H54 (cell line): ENCODE measurements at places on chromosomes 5 and 9.

GRCh38 chr5:110900829-110901228 lies 162.0 kb downstream of the SLC25A46 start:
- DNase-seq: no peak

DNA sequence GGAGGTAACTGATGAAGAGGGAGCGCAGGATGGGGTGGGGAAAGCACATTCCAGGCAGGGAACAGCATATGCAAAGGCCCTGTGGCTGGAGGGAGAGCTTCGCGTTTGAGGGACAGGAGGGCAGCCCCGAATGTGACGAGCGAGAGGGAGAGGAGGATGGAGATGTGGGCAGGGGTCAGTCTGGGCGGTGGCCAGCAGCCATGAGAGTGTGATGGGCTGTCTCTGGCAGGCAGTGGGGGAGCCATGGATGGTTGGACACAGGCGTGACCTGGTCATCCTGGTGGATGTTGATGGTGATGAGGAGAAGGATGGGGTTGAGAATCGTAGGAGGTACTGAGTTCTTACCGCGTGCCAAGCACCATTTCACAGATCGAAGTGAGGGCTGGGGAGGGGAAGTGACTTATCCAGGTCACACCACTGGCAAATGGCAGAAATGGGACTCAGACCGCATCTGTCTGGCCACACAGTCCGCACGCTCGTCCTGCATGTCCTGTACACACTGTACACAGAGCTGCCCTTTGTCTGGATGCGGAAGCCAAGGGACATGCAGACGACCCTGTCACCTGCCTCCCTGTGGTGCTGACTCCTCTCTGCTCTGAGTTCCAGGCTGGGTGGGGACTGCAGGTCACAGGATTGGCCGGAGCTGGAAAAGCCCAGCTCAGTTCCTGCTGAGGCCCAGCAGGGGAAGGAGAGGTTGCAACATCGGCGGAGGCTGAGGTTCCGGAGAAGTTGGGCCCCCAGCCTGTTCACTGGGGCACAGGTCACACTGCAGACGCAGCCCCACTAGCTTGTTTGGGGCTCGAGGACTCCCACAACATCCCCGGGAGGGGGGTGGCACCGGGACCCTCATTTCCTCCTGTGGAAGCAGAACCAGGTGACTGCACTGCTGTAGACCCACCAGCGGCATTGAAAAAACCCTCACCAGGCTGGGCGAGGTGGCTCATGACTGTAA lies 165.6 kb upstream of the IER5L start:
- no peak for DNase-seq

- no peak for DNase-seq
Observed at GRCh38 chr5:156322666-156323065, 4.3 kb upstream of the SGCD start.

DNA sequence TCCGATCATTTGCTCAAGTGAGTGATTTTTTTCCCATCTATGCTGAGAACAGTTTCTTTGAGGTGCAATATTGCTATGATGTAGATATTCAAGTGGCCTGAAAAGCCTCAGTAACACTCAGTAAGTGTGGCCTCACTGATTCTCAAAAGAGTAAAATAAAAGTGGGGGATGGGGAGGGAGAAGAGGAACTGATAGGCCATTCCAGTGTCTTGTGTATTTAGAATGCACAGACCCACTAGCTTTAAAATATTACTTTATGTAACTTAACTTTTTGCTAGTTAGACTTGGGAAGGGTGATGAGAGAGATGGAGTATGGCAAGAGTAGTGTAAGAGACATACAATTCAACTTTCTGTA lies 79.5 kb upstream of the ZNF608 start:
- DNase-seq: no peak

DNA sequence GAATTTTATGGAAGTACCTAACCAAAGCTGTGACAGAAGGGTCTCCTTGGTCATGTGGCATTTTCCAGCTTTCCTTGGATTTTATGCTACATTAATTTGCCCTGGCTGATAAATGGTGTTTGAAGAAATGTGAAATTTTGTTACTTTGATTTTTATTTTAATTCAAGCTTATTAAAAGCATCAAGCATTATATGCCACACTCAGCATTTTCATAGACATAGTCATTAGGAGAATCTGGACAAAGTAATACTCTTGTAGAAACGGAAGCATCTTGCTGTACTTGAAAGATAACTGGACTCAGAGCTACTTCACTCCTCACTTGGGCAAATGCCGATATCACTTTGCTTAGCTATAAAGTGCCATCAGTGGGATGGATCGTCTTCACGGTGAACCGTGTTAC lies 54.2 kb downstream of the INIP start:
- DNase-seq: no peak

DNA sequence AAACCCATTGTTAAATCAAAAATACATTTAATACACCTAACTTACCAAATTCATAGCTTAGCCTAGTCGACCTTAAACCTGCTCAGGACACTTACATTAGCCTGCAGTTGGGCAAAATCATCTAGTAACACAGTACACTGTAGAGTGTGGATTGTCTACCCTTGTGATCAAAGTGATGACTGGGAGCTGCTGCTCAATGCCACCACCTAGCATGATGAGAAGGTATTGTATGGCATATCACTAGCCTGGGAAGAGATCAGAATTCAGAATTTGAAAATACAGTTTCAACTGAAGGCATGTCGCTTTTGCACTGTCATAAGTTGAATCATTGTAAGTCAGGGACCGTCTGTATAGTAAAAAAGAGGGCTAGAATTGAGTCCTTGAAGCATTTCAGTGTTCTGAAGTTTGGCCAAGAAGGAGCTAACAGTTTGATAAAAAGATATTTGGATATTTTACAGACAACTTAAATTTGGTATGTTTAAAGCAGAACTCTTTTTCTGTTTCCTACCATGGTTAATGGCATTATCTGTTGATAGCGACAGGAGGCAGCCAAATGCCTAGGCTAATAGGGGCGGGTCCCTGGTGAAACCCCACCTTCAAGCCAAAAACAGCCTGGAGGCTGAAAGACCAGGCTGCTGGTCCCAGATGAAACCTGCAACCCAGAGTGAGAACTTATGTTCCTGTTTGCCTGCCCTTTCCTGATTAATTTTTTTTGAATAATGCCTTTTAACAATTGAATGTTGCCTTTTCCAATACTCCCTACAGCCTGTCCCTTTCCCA lies 23.0 kb downstream of the SMIM15 start:
- DNase-seq: no peak

DNA sequence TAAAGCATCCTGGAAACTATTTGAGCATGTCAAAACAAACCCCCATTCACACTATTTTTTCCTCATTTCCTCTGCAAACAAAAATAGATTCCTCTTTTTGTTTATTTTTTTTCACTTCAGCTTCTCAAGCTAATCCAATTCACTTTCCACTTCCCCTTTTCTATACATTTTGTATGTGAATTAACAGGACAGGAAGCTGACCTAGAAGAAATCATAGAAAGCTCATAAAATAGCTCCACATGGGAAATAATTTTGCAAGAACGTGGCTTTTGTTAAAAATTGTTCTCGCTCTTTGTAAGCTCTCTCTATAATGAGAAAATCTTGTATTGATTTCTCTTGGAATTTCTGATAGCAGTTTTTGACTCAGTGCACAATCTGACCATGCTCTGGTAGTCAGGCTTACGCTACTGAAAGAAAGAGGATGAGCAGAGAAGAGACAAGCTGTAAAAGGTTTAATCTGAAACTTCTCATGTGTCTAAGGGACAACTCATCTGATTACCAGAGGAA lies 215.8 kb downstream of the ADAMTS12 start:
- DNase-seq: no peak

DNA sequence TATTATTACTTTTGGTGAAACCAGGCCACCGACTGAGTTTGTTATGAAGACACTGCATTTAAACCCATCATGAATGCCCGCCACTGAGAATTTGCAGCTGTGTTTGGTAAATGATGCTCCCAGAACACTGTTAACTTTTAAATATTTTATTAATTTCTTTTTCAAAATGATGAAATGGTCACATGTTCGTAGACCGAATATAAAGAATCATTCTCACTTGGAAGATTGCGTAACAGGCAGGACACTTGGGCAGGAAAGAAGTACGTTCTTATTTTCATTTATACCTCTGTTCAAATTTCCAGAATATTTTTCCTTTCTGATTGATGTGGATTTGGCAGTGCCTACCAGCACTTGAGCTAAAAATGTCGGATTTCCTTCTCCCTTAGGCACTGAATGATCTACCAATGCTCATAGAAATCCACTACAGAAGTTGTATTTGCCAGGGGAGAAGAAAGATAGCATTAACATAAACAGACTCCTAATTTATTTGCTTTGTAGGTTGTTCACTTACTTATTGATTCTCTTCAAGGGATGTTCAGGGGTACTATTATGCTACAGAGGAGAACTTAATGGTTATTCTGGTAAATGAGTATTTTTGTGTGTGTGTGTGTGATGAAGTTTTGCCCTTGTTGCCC lies 13.8 kb downstream of the CYFIP2 start:
- DNase-seq: no peak

- no peak for DNase-seq
Observed at GRCh38 chr5:94024101-94024500, 282.7 kb upstream of the POU5F2 start.

DNA sequence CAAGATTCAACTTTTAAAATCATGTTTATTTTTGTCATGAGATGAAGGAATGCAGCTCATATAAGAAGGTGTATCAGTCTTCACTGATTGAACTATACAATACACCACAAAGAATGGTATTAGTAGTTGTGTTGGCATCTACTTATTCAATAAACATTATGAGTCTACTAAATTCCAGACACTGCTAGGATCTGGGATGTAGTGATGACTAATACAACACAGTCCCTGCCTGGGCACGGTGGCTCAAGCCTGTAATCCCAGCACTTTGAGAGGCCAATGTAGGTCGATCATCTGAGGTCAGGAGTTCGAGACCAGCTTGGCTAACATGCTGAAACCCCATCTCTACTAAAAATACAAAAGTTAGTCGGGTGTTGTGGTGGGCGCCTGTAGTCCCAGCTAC lies 171.4 kb upstream of the NFIB start:
- no peak for DNase-seq

DNA sequence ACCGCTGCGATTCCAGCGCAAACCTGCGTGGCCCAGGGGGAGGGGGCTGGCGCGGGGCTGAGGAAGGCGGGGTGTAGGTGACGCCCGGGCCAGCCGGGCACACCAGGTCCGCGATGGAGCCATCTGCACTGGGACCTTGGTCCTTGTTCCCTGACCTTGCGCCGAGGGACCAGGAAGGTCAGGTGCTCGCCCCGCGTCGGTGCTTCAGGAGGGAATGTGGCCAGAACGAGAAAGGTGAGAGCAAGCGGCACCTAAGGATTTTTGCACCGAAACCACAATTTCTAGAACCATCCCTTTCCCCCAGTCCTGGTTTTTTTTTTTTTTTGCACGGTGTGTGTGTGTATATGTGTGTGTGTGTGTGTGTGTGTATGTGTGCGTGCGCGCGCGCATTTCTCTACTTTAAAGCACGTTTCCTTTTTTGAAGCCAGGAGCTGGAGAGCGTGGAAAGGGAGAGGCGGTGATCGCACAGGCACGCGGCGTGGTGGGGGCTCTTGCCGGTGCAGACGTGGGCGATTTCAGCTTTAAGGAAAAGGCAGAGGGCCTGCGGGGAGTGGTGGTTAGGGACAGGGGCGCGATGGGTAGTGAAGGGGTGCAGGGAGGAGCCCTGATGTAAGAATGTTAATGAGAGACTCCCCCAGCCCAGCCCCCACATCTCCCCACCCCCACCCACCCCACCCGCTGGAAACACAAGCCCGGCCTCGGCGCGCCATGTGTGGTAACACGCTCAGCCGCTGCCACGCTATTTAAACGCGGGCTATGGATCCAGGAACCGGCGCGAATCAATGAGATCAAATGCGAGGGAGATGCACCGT lies at the start of gene NPR3:
TSS of gene NPR3 (plus strand) at position 772 of the 812 bp plus-strand sequence. CDS start 456 bp downstream, outside the sequence.
- DNase-seq: no peak

GRCh38 chr5:179342577-179342976 lies 2.7 kb downstream of the ADAMTS2 start:
- DNase-seq: no peak

GRCh38 chr9:116497095-116497890 lies 189.8 kb upstream of the TRIM32 start:
- DNase-seq: no peak

- DNase-seq: no peak
Observed at GRCh38 chr5:140356853-140357725, 2.9 kb upstream of the SLC4A9 start.

DNA sequence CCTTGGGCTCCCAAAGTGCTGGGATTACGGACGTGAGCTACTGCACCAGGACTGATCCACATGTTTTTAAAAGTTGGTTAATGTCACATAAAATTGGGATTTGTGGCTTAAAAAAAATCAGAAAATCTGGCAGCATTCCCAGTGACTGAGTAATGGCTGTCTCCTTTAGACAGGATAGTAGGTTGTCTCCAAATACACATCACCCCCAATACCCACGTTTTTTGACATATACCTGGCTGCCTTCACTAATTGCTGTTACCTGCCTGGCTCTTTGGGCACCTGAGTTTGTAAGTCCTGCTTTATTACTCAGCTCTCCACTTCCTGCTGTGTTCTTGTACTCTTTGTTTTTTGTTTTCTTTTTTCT lies 84.8 kb downstream of the KDM4C start:
- DNase-seq: no peak

GRCh38 chr5:139376364-139376763 lies 6.7 kb downstream of the SLC23A1 start:
- no peak for DNase-seq

DNA sequence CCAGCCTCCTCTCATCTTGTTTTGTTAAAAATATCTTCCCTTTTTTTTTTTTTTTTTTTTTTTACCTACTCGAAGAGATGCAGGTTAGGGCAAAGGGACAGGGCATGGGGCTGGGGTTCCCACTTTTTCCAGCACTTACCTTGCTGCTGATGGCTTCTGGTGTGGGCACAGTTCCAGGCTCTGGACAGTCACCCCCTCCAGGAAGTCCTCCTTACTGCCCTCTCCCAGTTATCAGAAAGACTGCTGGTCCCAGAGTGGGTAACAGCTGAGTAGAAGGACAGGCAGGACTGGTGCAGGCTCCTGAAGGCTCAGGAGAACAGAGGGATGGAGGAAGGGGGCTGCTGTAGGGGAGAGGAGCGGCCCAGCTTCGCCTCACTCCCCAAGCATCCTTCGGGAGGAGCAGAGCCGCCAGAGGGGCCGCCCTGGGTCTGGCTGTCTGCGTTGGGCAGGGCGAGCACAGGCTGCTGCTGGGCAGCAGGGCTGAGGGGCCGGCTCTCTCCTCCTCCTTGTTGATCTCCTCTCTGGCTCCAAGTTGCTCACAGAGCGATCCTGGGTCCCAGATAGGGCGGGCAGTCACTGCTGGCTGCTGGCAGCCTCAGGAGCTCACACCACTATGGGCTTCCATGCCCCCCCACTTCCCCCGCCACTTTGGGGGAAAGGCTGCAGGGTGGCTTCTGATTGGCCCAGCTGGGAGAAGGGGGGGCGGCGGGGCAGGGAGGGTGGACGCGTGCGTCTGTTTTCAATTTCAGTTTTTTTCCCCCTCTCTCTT lies at the start of gene PDGFRB:
TSS of gene PDGFRB (minus strand) at position 588 of the 769 bp plus-strand sequence. CDS start 18,798 bp downstream, outside the sequence.
- peak; percentile 78 for DNase-seq

DNA sequence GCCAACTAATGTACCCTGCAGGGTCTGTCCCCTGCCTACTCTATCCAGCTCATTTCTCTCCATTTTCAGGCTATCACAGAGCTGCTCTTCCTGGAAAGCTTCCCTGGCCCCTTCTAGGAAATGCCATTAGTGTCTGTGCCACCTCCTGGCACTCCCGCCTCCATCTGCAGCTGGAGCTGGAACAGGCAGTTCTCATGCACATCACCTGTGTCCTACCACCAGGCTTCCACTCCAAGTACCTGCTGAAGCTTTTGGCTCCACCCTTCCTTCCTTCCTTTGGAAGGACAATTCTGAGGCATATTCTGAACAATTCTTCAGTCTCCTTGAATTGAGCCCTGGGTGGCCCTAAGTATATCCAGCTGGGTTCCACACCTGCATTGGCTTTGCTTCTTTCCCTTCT lies 156.2 kb upstream of the ZNF618 start:
- DNase-seq: no peak

- no peak for DNase-seq
Observed at GRCh38 chr5:97476852-97477534, 293.9 kb upstream of the RIOK2 start.
